GM23248 (cell line): ENCODE measurements at places on chromosomes 7 and 10. TPM values are rescaled to one million over a fixed set of nuclear protein-coding genes. Genes with fewer than 3 reads are reported as not detected.

Gene CFAP70
- 0.38 and 0.43 TPM in 2 replicates for total RNA-seq

Gene PDIA4
- total RNA-seq: 191 and 196 TPM in 2 replicates

Gene MMD2
- not detected in 2 replicates for total RNA-seq

DNA sequence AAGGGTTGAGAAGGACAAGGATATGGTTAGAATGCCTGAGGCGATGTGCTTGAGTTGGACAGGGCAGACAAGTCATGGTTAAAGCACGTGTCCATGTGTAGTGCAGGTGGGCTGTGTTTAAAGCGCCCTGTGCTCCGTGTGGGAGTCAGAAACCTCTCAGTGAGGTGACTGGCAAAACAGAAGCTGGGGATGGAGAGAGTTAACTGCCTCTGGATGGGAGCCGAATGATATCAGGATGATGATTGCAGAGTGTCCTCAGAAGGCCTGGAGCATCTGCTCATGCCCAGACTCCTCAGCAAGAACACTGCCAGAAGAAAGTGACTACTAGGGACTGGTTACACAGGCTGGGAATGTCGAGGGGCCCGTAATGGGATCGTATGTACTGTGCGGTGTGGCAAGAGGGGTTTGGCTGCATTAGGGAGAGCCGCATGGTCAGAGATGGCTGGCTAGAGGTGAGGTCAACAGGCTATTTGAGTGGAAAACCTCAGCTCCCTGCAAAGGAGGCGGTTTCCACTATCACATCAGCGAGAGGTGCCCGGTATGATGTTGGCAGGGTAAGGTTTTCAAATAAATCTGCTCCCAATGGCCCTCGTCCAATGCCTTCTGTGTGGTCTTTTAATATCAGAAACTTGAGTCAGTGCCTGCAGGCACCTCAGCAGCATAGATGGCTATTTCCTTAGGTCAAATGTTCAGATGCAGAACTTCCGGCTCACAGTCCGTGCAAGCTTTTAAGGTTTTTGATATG lies 26.1 kb upstream of the MRC1 start:
- DNase-seq: peak; percentile 69

DNA sequence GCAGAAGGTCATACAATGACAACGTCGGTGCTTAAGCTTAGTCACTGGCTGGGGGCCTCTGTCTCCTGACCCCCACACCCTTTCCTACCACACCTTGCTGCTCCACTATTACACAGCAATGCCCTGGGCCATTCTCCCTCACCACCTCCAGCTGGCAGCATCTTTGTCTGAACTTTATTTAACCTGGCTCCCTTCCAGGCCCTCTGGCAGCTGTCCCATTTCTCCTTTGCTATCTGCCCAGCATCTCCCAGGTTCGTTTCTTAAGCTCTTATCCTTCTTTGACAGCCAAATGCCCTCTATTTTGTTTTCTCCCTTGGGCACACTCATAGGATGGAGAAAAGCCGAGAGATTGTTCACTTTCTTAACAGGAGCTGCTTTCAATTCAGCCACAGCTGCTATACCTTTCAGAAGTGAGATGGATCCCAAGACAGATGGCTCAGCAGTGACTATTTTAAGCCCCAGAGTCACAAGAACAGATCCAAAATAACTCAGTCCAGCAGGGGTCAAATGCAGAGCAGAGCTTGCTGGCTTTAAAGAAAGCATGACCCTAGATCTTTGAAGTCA lies 1277.1 kb upstream of the AUTS2 start:
- no peak for DNase-seq

DNA sequence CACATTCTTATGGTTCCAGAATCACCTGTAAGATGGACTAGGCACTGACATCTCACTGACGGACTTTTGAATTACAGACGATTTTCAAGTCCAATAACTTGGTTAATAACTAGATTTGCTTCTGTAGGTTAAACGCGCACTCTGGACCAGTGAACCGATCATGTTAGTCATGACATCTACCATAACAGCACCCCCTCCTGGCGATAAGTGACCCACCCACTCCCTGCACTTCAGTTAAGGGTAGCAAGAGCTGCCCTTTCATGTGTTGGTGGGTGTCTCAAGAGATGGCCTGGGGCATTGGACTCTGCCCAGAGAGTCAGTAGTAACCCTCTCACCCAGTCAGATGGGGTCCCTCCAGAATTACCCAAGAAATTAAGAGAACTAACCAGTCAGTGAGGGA lies 12.9 kb downstream of the GRM8 start:
- no peak for DNase-seq

DNA sequence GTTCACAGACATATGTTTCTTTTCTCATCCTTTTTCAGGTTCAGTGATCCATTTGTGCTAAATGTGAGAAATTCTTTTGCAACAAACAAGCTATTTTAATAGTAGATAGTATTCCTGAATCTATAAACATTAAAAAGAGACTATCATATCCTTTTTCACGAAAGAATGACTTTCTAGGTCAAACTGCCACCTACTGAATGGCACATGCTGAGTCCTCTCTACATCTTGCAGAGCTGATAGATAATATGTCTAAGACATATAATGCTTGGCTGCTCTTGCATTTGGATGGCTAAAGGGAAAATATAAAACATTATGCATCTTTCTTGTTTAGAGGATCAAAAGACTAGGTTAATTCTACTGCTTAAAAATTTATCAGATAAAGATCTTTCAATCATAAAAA lies 114.1 kb upstream of the SLC26A5 start:
- no peak for DNase-seq

GRCh38 chr7:45084901-45085618 lies 3.7 kb downstream of the NACAD start:
- no peak for DNase-seq

- no peak for DNase-seq
These were observed 6.2 kb downstream of the CPED1 start for GRCh38 chr7:120994512-120995410.

- DNase-seq: no peak
These were observed 105.9 kb upstream of the ZNF716 start for GRCh38 chr7:57343901-57344622.

DNA sequence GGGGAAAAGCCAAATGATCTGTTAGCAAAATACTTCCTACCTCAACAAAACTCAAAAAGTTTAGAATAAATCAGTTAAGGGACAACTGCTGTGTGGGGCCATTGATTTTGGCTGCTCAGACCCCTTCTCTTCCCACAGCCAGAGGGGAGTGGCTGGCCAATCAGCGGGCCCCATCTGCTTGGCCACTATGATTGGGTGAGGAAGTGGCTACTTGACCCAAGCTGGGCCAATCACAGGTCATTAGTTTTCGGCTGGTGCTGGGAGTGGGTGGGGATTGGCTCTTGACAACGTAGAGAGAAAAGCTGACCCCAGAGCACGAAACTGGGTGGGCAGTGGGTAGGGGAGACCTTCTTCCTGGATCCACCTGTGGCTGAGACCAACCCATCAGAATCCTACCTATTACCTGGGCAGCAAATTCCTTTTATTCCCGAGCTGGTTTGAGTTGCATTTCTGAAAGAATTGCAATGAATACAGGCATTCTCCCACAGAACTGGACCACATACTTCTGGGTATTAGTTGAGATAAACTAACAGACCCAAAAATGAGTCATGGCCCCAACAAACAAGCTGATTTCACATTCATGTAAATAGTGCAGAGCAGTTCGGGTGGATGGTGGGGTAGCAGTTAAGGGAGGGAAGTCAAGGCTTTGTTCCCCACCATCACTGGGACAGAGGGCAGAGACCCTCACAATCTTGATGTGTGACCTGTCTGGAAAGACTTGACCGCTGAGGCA lies 35.6 kb upstream of the HMX3 start:
- peak; percentile 4 for DNase-seq

DNA sequence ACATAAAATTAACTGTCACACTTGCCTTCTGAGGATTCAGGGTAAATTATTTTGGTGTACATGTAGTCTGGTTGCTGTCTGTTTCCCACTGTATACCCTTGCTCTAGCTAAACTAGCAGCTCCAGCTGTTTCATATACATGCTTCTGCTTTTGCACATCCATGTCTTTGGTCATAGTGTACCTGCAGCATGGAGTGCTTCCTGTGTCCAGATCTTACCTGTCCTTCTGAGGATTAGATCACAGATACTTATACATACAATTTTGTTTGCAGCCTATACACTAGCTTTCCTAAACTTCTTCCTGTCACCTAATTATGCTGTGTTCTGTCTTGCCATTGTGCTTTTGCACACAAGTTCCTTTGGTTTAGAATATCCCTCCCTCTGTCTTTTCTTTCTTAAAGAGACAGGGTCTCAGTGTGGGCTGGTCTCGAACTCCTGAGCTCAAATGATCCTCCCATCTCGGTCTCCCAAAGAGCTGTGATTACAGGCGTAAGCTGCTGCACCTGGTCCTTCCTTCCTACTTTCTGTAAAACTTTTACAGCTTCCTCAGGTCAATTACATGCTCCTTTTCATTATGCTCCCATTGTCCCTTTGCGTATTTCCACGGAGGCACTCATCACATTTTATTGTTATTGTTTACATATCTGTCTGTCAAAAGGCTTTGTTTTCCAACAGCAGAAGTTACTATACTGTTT lies 33.8 kb downstream of the TPST1 start:
- DNase-seq: no peak

DNA sequence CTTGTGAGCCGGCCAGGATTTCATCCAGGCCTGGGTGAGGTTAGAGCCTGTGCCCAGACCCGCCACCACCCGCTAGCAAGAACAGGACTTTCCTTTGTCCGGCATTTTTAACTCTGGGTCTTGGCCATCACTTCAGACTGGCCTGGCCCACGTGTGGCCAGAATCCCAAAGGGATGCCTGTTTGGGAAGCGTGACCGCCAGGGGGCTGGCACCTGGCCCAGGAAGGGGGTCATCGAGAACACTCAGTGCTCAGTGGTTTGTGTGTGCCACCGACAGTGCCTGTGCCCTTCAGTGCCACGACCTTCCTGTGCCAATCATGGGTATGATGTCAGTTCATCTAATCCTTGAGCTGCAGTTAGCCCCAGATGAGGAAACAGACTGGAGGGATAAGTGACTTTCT lies 85.0 kb downstream of the ZMIZ1 start:
- DNase-seq: no peak

DNA sequence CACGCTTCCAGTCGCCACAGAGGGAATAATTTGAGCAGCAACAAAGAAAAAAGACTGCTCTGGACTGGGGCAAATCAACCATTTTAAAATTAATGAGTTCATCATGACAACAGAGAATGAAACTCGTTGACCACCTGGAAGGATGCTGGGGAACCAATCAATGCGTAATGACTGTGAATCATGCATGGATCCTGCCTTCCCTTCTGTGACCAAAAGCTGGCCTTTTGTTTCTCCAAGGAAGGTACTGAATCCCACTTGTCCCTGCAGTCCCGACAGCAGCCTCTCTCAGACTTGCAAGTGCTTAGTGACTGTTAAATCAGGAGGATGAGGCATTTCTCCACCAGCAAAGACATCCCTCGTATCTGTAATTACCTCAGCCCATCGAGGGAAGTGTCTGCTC lies 68.0 kb upstream of the TNS3 start:
- DNase-seq: no peak

GRCh38 chr10:102507521-102507920 lies 3.7 kb downstream of the SUFU start:
- no peak for DNase-seq

DNA sequence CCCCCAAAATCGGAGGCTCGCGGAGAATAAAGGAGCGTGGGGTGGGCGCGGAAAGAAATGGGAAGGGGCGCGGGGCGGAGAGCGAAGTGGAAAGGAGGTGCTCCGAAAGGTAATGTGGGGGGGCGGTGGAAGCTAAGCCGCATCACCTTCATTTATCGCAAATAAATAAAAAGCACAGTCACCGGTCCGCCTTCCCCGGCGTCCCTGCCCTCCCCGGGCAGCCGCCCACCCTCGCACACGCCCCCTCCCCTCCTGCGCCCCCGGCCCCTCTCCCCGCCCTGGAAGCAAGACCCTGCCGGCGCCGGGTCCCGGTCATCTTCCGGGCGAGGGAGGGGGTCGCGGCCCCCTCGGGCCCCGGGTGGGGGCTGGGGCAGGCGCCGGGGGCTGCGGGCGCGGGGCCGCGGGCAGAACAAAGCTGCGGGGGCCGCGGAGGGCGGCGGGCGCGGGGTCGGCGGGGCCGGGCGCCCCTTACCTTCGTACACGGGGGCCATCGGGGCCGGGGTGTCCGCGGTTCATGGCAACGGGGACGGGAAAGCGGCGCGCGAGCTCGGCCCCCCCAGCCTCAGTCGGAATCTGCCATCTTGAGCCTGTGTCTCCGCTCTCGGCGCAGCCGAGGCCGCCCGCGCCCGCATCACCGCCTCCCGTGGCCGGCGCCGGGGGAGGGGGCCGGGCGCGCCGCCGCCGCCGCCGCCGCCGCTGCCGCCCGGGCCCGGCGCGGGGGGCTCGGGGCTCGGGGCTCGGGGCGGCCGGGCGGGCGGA lies 486 bp downstream of the HIPK2 start:
- DNase-seq: peak; percentile 73

DNA sequence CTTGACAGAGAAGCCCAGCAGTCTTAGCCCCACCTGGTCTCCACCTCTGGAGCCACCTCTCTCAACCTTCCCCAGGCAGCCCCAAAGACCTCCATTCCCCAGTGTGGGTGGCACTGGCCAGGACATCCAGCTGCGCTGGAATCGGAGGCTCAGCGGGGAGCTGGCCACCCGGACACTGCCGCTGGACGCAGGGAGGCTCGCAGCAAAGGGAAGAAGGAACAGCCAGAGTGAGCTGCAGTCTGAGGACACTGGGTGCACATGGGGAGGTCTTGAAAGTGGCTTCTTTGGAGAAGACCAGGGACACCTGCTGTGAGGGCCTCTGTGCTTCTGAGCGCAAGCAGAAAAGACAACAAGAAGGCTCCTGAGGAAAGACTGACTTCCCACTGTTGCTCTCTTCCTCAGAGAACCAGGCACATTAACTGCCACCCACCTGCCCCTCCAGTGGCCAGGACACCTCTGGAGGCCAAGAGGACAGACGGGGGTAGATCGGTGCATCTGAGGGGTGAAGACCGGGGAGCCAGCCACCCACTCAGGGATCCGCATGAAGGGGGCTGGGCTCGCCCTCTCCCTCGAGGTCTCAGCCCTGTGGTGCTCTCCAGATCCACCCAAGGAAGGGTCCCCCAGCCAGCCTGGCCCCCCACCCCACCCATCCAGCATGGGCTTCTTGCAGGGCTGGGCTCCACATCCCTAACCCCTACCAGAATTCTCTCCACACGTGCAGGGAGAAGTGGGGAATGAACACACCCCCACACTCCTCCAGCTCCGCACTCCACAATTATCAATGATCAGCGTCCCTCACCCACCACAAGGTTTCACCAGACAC lies 1.8 kb downstream of the CAMK2B start:
- no peak for DNase-seq

GRCh38 chr7:74544706-74545469 lies 91.2 kb downstream of the GTF2IRD1 start:
- peak; percentile 38 for DNase-seq

GRCh38 chr10:118505363-118505762 lies 90.1 kb downstream of the PRLHR start:
- no peak for DNase-seq
